ENCODE measurements at places on chromosomes 1 and 21. TPM values are rescaled to one million over a fixed set of nuclear protein-coding genes. Genes with fewer than 3 reads are reported as not detected.

Gene HHIPL2
- not detected for total RNA-seq

Gene TFF1
- not detected for total RNA-seq

Gene CASQ2
- total RNA-seq = not detected

Gene SELP
- total RNA-seq = not detected

Gene CNR2
- total RNA-seq = not detected

Gene CD2
- total RNA-seq = not detected

Gene BCAR3
- total RNA-seq = 25.5 TPM

Measured in smooth muscle cell of the umbilical artery (primary cell).